ENCODE measurements at places on chromosomes 12 and 14.

GRCh38 chr12:105218434-105218833 is 17.5 kb downstream of the APPL2 start:
- DNase-seq: no peak

DNA sequence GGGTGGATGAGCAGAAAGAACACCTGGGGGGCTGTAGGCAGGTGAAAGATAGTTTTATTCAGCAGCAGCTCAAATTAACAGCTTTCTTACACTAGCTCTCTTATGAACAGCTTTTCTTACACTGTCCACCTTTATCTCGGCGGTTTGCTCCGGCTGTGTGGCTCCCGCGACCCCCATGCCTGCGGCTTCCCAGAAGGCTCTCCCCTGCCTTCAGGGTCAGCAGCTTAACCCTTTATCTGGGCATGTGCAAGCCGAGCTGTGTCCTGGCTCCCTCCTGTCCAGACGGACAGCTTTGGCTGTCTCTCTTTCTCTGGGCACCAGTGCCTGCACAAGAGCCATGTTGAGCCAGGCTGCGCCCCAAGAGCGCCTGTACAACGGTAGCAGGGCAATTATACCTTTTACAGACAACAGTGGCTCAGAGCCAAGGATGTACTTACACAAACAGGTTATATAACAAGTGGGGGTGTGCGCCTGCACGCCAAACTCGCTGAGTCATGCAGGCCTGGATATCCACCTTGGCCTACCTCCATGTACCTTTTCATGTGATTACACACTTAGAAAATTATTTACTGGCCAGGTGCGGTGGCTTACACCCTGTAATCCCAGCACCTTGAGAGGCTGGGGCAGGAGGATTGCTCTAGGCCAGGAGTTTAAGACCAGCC is 28.5 kb upstream of the KLHL42 start:
- no peak for DNase-seq

- peak; percentile 9 for DNase-seq
Observed at GRCh38 chr12:64273527-64274403, 51.7 kb upstream of the KICS2 start.

DNA sequence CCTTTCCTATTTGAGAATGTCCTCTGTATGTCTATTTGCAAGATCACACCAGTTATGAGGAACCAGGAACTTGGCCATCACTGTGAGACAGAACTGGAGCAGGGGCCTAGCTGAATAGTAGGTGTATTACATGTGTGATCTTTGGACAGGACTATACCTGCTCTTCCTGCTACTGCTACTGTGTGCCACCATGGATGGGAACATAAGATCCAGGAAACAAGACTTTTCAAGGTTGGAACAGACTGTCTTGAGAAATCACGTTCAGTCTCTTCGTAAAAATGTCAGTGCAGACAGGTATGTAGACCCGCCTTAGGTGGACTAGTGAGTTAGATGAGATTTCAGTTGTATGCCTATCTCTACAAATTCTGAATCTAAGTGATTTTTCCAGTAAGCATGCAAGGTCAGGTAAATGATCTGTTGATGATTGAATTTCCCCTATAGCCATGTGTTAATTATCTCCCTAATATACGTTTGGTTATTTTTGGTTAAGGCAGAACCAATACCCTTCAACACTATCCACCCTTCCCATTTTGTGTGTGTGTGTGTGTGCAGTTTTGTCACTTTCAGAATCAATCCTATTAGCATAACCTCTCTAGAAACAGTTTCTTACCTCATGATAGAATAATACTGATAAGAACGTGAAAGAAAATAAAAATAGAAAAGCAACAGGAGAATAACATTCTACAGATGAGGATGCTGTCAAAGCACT is 7.1 kb downstream of the A2M start:
- DNase-seq: no peak

- DNase-seq: no peak
Observed at GRCh38 chr14:67680941-67681340, 6.5 kb upstream of the VTI1B start.

- DNase-seq: no peak
Observed at GRCh38 chr12:68246350-68246749, 7.1 kb downstream of the IL22 start.

DNA sequence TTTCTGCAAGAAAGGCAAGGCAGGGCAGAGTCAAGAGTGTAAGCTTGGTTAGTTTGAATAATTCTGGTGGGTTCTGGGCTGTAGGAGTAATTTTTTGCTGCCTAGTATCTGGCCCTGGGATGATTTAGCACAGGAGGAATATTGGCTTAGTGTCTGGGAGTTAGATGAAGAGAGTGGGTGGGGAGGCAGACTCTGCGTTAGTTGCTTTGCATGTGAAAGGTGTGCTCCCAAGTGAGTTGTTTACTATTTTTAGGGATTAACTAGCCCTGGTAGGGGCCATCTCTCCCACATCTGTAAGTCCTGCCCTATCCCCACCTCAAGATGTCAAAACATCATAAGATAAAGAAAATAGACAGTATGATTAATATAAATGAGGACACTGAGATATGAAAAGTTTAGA is 249.7 kb downstream of the LRIG3 start:
- DNase-seq: no peak

- no peak for DNase-seq
Observed at GRCh38 chr14:58907803-58908202, 270.0 kb downstream of the DACT1 start.

GRCh38 chr14:67710209-67710608 is 8.5 kb downstream of the RDH12 start:
- no peak for DNase-seq

- DNase-seq: no peak
Observed at GRCh38 chr14:57583396-57583795, 89.7 kb upstream of the CCDC198 start.

DNA sequence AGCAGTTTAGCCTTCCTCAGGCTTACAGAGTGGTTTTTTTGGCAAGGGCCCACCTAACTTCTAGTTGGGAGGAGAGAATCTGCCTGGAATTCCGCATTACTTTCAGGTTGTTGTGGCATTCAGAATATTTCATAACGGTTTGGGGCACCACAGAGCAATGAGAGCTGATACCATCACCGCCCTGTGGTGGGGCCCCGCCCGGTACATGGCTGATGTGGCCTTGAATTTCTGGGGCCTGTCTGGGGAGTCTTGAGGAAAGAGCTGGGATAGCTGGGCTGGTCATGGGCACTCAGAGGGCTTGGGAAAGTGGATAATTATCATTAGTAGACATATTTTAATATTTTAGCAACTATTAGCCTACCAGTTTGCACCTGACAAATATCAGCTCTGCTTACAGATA is 4.2 kb downstream of the TESPA1 start:
- DNase-seq: no peak

GRCh38 chr14:73842201-73842600 is 9.4 kb upstream of the PTGR2 start:
- DNase-seq: no peak

DNA sequence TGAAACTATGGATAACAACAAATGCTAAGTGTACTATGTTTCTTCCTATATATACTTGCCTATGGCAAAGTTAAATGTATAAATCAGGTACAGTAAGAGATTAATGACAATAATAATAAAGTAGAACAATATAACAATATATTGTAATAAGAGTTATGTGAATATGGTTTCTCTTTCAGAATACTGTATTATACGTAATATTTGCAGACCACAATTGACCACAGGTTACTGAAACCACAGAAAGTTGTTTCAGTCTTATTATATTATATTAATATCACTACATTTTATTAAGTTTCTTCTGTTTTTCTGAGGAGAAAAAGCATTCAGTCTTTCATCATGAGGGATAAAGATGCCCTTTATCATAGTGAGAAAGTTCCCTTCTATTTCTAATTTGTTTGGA is 131.2 kb downstream of the EML1 start:
- no peak for DNase-seq

- no peak for DNase-seq
Observed at GRCh38 chr12:123238330-123238682, 5.1 kb downstream of the MTRFR start.

- DNase-seq: peak; percentile 67
Observed at GRCh38 chr12:82461393-82461792, 103.1 kb downstream of the METTL25 start.

Data from endothelial cell of umbilical vein (primary cell).